Lung (tissue), 17 donors: ENCODE measurements at places on chromosomes 2 and 18. TPM values are rescaled to one million over a fixed set of nuclear protein-coding genes. Genes with fewer than 3 reads are reported as not detected.

Gene CPSF3
- total RNA-seq: 25.9 TPM

Gene DNAH6
- 15.1 TPM for total RNA-seq

Gene PAX8
- 5.9 TPM for total RNA-seq

Gene ZSWIM2
- total RNA-seq: not detected

Gene GALNT5
- total RNA-seq: 35.9 TPM

Gene KCNG2
- total RNA-seq: 1.7 TPM

Gene CHST9
- total RNA-seq: 19.6 TPM

Gene RTP5
- total RNA-seq: not detected

- no peak for DNase-seq
Observed at GRCh38 chr2:54330926-54331835, 75.2 kb upstream of the TSPYL6 start.

- no peak for DNase-seq
Observed at GRCh38 chr18:40357536-40357935, 1597.5 kb upstream of the PIK3C3 start.

DNA sequence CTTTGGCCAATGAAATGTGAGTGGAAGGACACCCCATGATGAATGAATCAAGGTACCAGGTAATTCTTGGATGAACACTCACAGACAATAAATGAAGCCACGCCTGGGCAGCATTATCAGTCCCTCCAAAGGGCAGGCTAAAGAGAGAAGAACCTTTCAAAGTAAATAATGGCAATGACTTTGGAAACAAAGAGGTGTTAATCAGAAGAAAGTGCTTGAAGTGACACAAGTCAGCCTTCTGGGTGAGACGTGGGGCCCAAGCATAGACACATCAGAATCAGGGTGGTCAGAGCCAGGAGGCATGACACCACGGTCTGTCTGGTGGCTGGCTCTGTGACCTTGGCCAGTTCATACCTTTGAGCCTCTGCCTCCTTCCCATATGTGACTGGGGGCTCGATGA is 103.3 kb downstream of the POLR1A start:
- DNase-seq: no peak

DNA sequence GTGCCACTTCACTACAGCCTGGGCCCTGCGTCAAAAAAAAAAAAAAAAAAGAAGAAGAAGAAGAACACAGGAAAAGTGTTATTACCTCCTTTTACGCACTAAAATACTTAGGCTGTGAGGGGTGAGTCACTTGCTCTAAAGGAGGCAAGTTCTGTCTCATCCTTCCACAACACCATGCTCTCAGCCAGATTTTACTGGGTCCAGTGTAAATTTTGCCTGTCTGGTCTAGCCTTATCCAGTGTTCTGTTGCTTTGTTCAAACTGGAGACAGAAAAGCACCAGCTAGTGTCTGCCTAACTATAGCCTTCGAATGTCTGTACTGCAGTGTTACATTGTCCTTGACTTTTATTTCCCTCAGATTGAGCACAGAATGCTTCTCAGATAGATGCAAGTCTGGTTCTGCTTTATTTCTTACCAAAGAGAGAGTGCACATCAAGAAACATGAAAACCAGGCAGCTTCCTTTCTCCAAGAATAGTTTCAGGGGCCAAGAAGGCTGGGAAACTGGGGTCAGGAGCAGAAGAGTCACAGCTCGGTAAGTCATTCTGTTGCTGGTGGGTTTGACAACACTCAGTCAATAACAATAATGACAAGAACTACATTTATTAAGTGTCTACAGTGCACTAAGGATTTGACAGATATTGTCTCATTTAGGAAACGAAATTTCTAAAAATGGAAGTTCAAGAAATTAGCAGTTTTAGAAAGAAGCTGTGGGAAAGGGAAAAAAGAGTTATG is 3.1 kb upstream of the MSGN1 start:
- DNase-seq: no peak

DNA sequence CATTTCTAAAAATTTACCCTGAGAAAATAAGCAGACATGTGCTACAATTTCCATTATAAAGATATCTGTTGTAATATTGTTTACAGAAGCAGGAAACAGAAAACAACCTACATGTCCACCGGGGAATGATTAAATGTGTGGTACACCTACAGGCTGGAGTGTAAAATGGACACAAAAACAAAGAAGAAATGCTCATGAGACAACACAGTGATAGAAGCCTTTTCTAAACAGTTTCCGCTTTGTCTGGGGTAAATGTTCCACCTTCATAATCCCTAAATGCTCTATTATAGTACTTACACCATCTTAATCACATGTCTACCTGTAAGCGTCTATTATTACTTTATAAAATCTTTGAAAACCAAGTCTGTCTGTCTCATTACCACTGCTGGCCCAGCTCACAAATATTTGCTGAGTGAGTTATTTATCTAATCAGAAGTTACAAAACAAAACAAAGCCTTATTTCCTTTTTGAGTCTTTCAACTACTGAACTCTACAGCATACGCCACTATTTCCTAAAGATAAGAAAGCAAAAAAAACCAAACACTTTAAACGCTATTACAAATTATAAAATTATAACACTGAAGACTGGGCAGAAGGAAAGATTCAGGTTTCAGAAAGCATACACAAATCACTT is 95.3 kb downstream of the PIGN start:
- DNase-seq: no peak

DNA sequence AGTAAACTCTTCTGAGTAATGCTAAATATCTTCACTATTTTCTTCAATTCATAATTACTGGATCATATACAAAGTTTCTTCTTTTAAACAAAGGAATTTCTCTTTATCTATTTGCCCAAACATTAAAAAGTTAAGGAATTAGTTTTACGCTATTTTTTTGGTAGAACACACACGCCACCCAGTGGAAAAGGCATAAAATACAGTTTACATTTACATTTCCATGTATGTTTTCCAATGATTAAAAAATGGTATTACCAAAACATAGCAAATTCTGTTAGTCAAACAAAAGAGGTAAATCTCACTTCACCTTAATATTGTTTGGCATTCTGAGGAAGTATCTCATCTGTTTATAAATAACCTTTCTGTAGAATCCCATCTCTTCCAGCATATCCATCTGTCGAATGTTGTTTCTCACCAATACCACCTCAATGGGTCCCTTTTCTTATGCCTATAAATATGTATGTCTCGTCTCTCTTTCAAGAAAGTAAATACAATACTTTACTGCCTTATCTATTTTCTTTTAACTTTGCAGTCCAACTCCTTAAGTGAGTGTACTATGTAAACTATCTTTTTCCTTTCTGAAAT is 7.2 kb downstream of the BOLL start:
- peak; percentile 68 for DNase-seq

DNA sequence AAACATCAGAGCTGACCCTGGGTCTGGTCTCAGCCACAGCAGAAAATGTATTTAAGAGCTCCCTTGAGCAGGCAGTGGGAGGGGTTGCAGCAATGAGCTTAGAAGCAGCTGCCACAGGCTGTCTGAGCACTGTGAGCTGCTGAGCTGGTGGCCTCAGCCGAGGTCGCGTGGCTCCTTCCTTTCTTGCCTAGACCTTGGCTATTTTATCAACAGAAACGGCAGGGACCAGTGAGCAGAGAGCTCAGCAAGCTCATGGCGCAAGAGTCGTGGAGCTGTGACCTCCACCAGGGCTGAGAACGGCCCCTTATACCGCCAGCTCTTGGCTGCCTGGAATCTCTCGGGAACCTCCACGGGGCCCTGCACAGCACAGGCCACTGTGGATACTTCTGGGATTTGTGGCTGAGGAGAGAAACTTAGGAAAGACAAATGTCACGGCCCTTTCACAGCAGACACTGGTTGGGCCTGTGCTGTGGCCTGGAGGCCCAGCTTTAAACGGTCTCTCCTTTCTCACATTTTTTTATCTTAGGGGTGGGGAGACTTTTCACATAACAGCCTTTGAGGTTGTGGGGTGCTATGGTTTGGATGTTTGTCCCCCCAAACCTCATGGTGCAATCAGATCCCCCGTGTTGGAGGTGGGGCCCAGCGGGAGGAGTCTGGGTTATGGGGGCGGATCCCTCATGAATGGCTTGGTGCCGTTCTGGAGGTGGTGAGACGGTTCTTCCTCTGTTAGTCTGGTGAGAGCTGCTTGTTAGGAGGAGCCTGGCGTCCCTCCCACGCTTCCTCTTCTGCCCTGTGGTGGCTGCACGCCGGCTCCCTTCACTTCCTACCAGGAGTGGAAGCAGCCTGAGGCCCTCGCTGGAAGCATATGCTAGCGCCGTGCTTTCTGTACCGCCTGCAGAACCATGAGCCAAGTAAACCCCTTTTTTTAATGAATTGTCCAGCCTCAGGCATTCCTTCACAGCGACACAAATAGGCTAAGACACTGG is 1.7 kb downstream of the ALLC start:
- DNase-seq: peak; percentile 75

GRCh38 chr18:59646228-59646962 is 50.8 kb downstream of the CCBE1 start:
- no peak for DNase-seq

GRCh38 chr18:41928581-41928980 is 26.5 kb upstream of the PIK3C3 start:
- DNase-seq: no peak

DNA sequence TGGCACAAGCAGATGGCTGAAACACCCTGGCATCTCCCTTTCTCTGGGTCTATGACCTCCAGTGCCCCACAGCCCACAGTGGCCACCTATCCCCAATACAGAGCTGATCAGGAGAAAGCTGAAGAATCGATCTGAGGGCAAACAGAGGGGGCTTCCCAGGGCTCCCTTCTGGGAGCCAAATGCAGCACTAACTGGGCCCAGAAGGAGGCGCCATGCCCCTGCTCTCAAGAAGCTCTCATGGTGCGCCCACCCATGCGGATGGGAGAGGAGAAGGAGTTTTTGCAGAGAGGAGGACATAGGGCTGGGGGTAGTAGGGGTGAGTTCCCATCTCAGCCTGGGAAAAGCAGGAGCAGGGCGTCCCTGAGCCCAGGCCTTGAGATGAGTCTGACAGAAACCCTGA is 787.3 kb upstream of the RAB6C start:
- no peak for DNase-seq

- DNase-seq: peak; percentile 92
Observed at GRCh38 chr2:56001947-56002346, 78.4 kb upstream of the EFEMP1 start.

DNA sequence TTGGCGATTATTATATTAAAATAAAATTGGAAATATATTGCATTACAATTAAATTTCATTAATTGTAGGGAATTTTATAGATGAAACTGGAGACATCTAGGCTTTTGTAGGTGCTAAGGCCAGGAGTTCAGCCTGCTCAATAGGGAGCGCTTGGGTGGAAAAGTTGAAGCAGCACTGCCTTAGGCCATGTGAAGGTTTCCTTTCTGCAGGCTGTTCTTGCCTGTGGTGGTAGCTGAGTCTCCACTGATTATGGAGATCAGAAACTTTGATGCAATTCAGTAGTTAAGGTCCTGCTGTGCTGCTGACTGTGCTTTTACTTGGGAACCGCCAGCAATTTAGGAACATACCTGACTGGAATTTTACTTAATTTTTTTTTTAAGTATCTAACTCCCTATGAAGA is 179.9 kb upstream of the BOD1L2 start:
- DNase-seq: no peak

DNA sequence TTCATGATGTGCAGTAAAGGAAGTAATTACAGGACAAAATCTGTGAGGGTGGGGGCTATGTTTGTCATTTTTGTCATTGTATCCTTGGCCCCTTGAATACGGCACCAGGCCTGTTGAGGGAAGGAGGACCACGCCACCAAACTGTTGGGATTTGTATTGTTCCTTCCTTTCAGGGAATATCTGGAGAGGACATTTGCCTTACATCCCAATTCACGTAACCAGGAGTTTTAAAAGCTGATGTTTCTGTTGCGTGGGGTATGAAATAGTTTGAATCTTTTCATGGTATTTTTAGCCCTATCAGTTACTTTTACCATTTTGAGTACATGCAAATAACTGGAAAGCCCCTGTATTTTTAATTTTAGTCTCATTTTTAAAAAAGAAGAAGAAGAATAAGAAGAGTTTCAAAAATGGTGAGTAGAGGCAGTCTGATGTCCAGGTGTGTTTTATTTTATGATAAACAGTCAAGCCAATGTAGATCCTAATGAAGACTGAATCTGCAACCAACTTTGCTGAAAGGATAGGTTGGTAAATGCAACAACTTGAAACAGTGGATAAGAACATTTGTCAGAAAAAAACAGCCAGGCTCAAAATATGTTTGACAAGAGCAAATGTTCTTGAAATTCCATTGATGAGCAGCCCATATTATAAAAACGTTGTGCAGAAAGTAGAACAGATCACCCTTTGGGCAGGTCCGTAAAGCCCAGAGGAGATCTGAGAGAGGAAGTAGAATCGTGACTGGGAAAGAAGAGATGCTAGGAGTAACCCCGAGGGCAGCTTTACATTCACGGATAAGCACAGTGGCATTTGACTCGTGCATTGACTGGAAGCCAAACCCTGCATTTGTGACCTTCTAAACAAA is 54.5 kb downstream of the RASGRP3 start:
- DNase-seq: no peak

DNA sequence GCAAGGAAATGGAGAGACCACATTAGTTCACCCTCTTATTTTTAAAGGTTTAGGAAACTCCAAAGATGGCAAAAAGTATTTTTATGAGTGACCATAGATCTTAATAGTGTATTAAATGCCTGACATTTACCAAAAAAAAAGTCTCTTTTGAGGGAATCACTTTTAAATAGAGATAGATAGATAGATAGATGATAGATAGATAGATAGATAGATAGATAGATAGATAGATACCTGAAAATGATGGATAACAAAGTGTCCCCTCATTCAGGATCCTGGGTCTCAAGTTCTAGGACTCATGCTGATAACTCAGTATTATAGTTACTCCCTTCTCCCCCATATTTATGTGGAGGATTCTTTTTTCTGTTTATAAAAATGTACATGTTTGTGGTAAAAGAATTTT is 52.8 kb downstream of the FARP2 start:
- no peak for DNase-seq

DNA sequence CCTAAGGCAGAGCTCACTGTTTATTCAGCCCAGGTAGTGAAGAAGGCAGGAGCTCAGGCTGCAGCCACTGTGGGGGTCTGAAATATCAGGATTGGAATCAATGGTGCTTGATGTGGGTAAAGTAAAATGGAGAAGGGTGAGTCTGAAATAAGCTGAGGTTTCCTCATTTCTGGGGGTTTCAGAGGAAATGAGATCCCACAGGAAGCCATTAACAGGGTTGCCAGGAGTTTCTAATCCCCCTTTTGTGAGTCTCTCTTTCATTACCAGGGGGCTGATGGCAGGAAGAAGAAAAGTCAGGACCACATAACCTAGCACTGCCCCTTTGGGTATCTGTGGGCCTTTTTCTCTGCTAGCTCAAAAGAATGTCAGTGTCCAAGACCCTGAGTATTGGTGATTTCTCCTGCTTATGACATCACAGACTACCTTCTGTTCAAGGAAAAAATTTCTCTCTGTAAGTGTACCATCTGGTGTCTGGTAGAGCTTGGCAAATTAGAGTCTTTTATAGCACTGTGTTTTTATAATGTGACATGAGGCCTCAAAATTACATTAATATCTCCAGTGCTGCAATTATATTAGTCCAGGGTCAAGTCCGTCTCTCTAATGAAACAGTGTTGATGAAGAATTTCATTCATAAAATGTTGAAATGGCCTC is 56.0 kb downstream of the LBH start:
- DNase-seq: no peak

- no peak for DNase-seq
Observed at GRCh38 chr2:149579972-149580882, 7.3 kb downstream of the MMADHC start.

- DNase-seq: no peak
Observed at GRCh38 chr18:80033181-80034067, 810 bp upstream of the RBFA start.

GRCh38 chr18:40063488-40063887 is 1891.5 kb upstream of the PIK3C3 start:
- no peak for DNase-seq
